ENCODE measurements at places on chromosomes 5 and 9. TPM values are rescaled to one million over a fixed set of nuclear protein-coding genes. Genes with fewer than 3 reads are reported as not detected.

GRCh38 chr9:4615251-4615650 lies 46.8 kb upstream of the PLPP6 start:
- no peak for DNase-seq

- DNase-seq, result no peak
These were observed 103.2 kb upstream of the IL7R start for GRCh38 chr5:35753500-35753899.

GRCh38 chr9:133453651-133454050 lies 6.1 kb upstream of the CACFD1 start:
- no peak for DNase-seq

DNA sequence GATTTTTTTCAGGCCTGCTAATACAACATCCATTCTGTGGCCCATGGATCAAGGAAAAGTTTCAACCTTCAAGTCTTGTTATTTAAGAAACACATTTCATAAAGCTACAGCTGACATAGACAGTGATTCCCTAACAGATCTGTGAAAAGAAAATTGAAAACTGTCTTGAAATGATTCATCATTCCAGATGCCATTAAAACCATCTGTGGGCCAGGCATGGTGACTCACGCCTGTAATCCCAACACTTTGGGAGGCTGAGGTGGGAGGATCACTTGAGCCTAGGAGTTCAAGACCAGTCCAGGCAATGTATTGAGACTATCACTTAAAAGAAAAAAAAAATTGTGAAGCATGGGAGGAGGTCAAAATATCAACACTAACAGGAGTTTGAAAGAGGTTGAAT lies 6.0 kb downstream of the RAPGEF6 start:
- no peak for DNase-seq

DNA sequence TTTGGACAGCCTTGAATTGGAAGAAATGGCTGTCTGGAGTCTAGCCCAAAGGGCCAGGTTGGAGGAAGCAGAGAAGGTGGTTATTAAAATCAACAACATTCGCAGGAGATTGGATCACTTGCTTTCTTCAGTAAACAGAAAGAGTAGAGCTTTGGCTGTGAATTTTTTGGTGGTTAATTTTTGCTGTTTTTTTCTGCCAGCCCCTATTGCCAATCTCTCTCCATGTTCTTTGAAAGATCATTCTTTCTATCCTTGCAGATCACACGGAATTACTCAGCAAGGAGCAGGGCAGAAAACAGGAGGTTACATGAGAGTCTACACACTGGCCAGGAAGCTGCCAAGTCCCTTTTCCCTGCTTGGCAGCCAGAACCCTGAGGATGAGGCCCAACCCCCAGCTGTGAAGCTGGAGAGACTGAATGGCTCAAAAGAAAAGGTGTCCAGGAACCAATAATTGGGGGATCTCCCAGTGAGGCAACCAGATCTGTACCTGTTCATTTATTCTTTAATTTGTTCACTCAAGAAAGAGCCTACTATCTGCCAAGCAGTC lies 13.0 kb downstream of the GLRX start:
- DNase-seq, result no peak

DNA sequence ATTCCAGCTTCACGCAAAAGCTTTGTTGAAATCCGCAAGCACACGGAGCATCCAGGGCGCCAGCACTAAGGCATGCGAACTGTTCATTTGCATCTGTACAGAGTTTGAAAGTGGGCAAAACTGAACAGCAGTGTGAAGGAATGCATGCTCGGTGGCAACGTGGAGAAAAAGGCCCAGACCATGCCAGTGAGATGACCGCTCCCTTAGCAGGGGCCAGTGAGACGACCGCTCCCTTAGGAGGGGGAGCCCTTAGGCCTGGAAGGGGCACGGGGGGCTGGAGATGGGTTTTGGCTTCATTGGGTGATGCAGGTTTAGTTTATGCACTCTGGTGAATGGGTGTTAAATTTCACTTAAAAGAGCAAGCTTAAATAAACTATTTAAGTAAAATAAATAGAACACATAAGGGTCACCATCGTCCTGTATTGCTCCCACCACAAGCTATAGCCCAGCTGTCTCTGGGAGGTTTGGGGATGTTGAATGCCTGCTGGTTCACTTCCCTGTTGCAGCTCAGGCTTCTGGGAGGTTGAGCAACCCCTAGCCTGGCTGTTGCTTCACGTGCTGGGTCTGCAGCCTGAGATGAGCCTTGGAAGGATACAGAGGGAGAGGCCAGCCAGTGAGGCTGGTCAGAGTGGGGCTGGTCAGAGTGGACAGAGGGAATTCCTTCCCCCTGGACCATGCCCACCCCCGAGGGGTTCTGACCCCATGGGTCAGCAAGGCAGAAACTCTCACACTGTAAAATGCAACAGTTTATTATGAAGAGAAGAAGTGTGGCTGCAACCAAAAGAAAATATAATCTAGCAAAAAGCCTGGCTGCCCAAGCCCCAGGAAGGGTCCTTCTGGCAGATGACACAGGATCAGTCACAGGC lies 4.6 kb upstream of the FCN1 start:
- no peak for DNase-seq

DNA sequence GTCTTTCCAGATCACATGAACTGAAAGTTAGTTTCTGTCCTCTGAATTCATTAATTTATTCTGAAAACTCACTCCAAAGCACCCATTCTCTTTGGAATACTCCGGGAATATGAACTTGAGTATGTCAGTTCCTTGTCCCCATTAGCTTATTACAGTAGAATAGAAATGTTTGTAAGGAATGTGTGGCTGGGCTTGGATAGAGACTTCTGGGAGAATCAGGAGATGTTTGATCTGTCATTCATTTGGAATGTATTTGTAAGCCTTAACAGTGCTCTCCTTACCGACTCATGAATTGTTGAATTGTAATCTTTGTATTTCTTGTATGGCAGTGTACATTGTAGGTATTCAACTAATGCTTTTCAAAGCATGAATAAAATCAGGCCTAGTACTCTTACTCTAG lies 548.4 kb downstream of the LRRC70 start:
- no peak for DNase-seq

- DNase-seq, result peak; percentile 62
These were observed 18.4 kb downstream of the LSM11 start for GRCh38 chr5:157761690-157762621.

- no peak for DNase-seq
These were observed 42.2 kb downstream of the PRLR start for GRCh38 chr5:35188031-35188457.

GRCh38 chr9:20914556-20914955 lies 116.9 kb downstream of the HACD4 start:
- no peak for DNase-seq

DNA sequence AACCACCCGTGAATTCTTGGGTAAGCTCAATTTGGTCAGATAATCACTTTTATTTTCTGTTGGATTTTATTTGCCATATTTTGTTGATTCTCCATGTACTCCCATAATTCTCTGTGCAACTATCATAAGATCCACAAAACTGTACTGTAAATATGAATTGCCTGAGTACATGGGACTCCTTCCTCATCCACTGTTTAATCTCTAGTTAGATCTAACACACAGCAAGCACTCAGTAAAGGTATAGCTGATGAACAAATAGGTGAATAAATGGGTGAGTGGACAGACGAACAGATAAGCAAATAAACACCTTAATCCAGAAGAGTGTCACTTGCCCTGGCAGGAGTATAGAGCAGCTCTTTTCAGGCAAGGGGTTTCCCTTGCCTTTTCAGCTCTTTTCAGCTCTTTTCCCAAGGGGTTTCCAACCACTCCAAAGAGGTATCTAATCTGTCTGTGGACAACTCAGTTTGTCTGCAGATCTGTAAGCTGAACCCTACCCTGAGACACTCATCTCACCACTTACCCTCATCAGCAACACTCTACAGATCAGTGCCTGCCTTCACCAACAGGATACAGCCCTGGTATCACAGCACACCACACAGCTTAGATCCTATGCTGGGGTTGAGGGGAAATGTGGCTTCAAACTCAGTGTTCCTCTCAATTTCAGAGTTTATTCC lies 51.2 kb downstream of the SIL1 start:
- DNase-seq, result no peak

DNA sequence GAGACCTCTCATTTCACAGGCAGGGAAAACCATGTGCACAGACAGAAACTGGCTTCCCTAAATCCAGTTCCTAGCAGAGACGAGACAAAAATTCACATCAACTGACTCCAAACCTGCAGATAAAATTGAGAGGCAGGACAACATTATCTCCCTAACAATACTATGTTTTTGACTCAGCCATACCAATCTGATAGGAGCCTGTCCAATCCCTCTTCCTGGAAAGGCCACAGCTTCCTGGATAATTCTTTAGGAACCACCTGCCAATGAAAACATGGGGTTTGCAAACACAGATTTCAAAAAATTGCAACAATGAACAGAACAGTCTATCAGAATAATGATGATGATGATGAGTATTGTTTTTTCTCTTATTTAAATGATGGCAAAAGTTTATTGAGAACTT lies 22.4 kb downstream of the SH3TC2 start:
- no peak for DNase-seq

GRCh38 chr5:167283691-167284090 lies 1007.8 kb upstream of the WWC1 start:
- no peak for DNase-seq

GRCh38 chr5:143733665-143734455 lies 78.1 kb upstream of the HMHB1 start:
- DNase-seq, result no peak

DNA sequence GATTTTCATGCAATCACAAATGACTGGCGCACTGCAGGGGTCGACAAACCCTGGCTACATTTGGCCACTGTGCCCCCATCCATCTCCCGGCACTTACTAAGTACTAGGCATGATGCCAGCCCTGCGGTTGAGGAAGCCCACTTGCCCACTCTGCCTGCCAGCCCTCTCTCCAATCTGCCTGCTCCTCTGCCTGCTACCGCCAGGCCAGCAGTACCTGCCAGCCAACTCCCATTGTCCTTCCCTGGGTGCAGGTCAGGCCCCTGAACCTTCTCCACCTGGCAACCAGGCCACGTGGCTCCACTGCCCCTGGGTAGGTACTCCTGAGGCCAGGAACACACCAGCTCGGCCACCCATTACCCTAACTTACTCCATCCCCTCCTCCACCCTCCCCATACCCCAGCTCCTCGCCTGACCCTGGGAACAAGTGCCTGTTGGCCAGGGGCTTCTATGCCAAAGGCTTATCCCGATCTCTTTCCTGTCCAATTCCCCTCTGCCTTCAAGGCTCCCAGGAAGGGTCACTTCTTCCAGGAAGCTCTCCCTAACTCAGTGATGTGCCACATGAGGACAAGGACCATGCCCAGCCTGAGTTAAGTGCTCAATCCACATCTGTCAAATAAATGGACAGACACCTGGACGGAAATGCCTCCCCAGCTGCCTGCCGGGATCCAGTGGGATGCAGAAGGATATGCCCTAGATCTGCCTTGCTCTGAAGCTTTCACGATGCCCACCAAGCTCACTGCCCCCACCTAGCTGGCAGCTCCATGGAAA lies 6.6 kb downstream of the EEIG1 start:
- no peak for DNase-seq

DNA sequence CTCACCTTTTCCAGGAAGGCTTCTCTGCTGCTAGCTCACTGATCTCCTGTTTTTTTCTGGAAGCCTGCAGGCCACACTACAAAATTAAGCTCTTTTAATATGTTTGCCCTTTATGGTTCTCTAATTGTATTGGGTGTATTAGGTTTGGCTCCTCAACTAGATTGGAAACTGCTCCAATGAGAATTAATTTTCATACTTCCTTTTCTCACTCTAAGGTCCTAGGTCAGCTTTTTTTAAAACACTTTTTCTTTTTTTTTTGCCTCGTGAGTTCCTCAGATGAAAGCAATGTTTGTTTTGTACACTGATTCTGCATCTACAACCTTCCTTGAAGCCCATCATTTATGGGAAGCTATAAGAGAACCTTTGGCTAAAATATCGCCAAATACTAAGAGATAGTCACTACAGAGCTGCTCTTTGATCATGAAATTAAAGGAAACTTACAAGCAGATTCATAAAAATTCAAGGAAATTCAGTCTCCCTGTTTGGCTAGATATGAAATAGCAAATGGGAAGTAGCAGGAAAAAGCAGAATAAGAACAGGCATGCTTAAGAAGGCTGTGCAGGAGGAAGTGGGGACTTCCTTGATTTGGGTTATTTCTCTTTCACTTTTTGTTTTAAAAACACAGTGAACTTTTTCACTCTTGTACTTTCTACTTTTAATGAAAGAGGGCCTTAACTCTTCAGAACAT lies 55.2 kb upstream of the FYB1 start:
- no peak for DNase-seq

GRCh38 chr9:123686131-123686828 lies 243.6 kb downstream of the DENND1A start:
- peak; percentile 14 for DNase-seq

- DNase-seq, result no peak
These were observed 59.4 kb downstream of the ROR2 start for GRCh38 chr9:91890662-91891061.

- no peak for DNase-seq
These were observed 405.3 kb upstream of the RGMB start for GRCh38 chr5:98368141-98368540.

- DNase-seq, result no peak
These were observed 116.8 kb downstream of the ADAMTS6 start for GRCh38 chr5:65364907-65365306.

DNA sequence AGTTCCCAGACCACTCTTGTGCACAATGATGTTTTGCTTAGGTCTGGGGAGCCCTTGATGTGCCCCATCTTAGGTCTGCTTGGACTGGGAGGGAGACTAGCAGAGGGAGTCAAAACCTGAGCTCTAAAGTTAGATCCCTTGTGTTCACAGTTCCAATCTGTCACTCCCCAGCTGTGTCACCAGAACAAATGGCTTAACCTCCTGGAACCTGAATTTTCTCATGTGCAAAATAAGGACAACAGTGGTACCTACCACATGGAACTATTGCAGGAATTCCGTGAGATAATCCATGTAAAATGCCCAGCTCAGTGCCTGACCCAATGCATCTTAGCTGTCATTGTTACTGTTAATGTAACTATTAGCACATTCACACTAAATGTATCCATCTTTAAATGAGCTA lies 45.5 kb downstream of the GALNT10 start:
- DNase-seq, result no peak

DNA sequence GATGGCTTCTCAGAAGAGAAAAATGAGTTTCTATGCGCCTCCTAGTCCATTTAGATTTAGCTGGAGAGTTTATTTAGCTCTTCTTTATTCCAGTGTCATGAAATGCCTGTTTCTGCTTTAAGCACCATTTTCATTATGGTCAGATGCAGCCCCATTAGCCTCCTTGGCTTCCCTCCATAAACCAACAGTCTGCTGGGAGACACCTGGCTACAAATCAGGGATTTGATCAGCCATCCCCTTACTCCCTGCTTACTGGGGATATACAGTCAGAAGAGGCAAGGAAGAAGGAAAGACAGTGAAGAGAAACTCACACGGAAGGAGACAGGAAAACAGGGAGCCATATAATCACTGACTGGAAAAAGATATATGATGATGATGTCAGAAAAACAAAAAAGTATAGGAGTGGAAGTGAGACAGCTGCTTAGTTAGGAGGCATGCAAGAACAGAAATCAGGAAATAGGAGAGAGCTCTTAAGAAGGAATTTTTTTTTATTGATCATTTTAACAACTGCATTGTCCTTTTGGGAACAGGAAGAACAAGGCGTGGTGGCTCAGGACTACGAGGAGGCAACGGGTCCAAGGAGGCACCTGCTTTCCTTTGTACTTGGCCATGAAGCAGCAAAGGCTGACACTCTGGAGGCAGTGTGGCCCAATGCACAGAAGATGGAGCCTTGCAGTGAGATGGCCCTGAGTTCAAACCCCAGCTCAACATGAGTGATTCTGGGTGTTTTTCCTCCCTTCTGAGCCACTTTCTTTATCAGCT lies 56.1 kb downstream of the MED27 start:
- no peak for DNase-seq

IFNK gene
- total RNA-seq, result not detected

SLC34A1 gene
- 0.64 TPM for total RNA-seq

ENTPD2 gene
- total RNA-seq, result 3.8 TPM

ERAP2 gene
- 67.7 TPM for total RNA-seq

SLC6A7 gene
- not detected for total RNA-seq

FBN2 gene
- total RNA-seq, result 0.22 TPM

PHYHD1 gene
- not detected for total RNA-seq

PCDHGB2 gene
- 0.38 TPM for total RNA-seq
